ENCODE measurements at places on chromosomes 1 and 21.
A peak's percentile ranks its signal among the peaks of the same experiment; 100 is the strongest.

- DNase-seq, result no peak
Measured at GRCh38 chr21:24197923-24198322, 1409.4 kb downstream of the MRPL39 start.

DNA sequence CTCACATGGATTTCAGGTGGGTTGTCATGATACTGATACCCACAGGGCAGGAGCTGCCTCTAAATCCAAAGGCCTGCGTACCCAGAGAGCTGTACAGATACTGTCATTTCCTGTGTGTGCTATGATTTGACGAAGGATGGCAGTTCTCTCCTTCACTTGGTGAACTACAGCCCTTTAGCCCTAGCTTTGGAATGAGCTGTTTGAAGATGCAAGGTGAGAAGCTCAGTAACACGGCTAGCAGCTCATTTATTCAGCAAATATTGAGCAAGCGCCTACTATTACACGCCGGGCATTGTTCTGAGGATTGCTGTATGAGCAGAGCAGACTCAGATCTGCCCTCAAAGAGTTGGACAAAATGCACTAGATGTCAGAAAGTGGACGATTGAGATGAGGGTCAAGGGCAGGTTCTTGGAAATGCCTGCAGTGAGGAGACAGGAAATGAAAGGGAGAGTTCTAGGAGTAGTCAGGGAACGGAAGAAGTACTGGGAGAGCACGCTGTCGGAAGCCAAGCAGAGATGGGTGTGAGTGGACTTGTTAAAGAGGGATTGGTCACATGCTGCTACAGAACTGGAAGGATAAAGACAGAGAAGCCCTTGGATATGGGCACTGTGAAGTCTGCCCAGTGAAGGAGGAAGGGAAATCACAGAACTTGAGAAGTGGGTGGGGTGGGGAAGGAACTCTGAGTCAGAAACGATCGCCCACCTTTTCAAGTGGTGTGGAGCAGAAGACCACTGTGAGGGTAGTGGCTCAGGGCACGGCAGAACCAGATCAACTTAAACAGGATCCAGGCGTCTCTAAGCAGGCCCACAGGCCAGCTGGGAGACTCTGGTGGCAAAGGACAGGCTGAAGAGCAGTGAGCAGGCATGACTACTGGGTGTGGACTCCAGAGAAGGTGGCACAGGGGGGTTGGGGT is 7.1 kb downstream of the PTGFRN start:
- no peak for DNase-seq

DNA sequence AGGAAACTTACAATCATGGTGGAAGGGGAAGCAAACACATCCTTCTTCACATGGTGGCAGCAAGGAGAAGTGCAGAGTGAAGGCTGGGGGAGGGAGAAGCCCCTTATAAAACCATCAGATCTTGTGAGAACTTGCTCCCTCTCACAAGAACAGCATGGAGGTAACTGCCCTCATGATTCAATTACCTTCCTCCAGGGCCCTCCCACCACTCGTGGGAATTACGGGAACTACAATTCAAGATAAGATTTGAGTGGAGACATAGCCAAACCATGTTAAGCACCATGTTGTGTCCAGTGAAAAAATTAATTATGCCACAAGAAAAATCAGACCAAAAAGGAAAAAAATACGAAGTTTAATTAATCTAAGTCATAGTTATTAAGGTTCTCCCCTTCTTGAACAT is 109.5 kb downstream of the CLDN17 start:
- DNase-seq, result no peak

DNA sequence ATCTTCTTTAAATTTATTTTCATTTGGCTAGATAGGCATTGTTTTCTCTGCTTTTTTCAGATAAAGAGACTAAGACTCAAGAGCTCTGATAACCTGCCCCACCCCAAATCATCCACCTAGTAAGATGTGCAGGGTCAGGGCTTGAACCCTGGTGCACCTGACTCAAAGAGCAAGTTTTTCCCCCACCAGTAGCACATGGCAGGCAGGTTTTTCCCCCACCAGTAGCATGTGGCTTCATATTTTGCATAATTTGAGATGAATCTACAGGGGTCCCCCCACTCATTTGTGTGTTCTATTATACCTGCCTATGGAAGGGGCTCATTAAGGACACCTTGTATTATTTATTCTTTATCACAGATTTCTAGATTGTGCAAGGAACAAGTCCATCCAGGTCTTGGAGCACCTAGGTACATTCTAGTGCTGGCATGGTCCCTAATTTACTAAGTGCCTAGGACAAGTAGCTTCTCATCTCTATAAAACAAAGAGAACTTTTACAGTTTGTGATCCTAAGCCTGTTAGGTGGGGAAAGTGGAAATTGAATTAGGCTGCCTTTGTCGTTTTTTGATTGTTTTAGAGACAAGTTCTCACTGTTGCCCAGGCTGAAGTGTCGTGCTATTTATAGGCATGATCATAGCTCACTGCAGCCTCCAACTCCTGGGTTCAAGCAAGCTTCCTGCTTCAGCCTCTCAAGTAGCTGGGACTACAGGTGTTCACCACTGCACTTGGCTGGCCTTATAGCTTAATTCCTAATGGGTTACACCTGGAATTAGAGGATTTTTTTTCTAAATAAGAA is 13.2 kb upstream of the CTSE start:
- no peak for DNase-seq

DNA sequence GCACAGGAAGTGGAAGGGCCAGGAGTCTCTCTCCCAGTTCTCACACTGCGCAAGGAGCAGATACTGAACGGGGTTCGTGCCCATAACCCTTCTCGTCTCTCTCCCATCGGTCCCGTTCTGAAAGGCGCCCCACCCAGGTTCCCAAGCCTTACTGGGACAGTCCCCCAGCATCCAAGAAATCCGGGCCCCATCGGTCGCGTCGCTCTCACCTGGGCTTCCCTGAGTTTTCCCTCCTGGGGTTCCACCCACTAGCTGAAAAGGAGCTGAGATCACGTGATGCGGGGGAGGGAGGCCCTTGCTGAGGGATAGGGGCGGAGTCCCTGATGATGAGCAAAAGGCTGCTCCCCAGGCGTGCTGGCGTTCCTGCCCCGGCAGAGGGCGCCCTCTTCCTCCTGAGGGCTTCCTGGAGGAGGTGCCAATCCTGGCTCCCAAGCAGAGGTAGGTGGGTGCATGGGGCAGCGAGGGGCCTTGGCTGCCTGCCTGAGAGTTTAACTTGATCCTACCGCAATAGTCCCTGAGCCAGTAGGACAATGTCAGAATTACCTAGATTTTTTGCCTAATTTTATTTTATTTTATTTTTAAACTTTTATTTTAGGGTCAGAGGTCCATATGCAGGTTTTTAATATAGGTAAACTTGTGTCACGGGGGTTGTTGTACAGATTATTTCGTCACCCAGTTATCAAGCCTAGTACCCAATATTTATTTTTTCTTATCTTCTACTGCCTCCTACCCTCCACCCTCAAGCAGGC is at the start of gene SPOCD1:
TSS of gene SPOCD1 (minus strand) at position 271 of the 749 bp plus-strand sequence. CDS start 689 bp downstream, outside the sequence.
- peak; percentile 93 for DNase-seq

- DNase-seq, result no peak
Measured at GRCh38 chr21:42252325-42252654, 33.4 kb downstream of the ABCG1 start.

- no peak for DNase-seq
Measured at GRCh38 chr1:21820597-21821232, 8.7 kb downstream of the LDLRAD2 start.

- no peak for DNase-seq
Measured at GRCh38 chr1:25170439-25170838, 61.9 kb downstream of the SYF2 start.

DNA sequence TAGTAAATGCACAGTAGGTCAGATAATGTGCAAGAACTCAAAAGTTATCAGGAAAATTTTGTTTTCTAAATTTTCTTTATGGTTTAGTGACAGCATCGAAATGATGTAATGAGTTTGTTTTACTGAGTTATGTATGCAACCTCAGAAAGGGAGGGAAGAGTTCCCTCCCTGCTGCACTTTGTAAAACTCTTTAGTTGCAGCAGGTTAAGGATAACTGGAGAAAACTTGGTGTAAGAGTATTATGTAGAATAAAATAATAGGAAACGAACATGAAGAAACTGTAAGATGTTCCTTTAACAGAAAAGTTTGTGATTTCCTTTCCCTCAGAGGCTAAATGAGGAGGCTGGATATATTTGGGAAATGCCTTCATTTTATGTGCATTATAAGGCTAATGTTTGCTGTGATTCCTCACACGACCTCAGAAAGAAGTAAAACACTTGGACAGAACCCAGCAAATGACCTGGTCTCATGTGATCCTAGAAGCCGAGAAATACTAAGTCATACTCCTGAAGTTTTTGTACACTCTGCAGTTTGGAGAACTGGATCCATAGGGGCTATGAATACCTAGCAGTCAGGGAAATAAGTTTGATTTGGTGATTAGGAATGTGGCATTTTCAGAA is 35.4 kb downstream of the ADGRL2 start:
- DNase-seq, result no peak

Data from ELR (cell line).